Neural progenitor cell (in vitro differentiated cells): ENCODE measurements at places on chromosomes 12 and 14.

- peaks cover 6% of the 10 kb centered on the region for H3K4me1 ChIP-seq
- no peak overlapping the region for H3K27ac ChIP-seq
- no peak for DNase-seq
- no peak overlapping the region for H3K4me3 ChIP-seq
- H3K27me3 ChIP-seq = no peaks in the 10 kb centered on the region
Observed at GRCh38 chr14:82757776-82758175, 1224.1 kb upstream of the SEL1L start.

DNA sequence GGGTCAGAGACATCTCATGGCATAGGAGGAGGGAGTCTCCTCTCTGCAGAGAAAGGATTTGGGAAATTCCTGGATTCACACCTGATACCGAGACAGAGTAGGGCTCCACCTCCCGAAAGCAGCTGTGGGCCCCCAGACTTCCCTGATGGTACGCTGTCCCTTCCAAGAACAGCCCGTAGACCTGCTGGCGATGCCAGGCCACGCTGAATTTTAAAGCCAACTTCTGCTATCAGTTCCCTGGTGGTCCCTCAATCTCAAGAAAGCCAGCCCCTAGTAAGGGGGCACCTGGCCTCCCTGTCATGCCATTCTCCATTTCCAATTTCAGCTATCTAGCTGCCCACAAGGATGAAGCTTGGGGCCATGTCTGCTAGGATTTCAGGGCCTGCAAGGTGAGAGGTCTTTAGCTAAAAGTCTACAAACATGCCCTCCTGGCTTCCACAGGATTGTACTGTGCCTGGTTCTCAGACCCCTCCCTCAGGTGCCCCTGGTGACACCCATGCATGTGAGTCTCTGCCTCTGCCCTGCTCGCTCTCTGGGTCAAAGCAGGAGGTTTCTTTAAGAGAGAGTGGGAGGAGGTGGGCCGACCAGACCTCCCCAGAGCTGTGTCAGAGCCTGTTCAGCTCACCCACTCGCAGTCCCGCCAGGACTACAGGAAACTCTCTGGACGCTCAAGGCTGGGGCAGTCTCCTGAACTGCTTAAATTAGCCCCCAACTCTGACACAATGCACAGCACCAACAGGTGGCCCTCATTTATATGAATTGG is 30.5 kb downstream of the ANO2 start:
- no peaks in the 10 kb centered on the region for H3K27me3 ChIP-seq
- no peak overlapping the region for H3K27ac ChIP-seq
- DNase-seq = no peak
- no peaks in the 10 kb centered on the region for H3K36me3 ChIP-seq

- H3K27ac ChIP-seq = no peak overlapping the region
- peaks cover 10% of the 10 kb centered on the region for H3K4me1 ChIP-seq
- peak; percentile 45 for DNase-seq
- no peaks in the 10 kb centered on the region for H3K36me3 ChIP-seq
Observed at GRCh38 chr12:57631566-57632072, 1.4 kb downstream of the B4GALNT1 start.

GRCh38 chr12:47886510-47887240 is 18.1 kb downstream of the VDR start:
- H3K36me3 ChIP-seq = no peaks in the 10 kb centered on the region
- no peak overlapping the region for H3K27ac ChIP-seq
- H3K4me1 ChIP-seq = peaks cover 8% of the 10 kb centered on the region
- H3K27me3 ChIP-seq = no peaks in the 10 kb centered on the region
- H3K4me3 ChIP-seq = no peak overlapping the region

DNA sequence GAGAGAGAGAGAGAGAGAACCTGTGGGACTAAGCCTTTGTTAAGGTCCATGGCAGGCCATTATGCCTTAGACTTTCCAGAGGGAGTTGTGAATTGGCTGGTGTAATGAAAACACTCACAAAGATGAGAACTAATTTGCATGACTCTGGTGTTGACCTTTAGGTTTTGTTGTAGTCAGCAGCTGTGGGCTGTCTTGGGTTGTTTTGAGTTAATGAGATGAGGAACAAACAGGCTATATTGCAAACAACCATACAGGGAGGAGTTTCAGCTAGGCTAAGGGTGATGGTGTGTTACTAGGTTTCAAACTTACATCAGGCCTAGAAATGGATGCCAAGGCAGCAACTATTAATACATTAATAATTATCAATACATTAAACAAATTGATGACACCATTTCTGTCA is 26.3 kb downstream of the ATXN7L3B start:
- no peak overlapping the region for H3K4me3 ChIP-seq
- no peak for DNase-seq
- no peaks in the 10 kb centered on the region for H3K36me3 ChIP-seq
- H3K27me3 ChIP-seq = no peaks in the 10 kb centered on the region
- H3K27ac ChIP-seq = no peak overlapping the region

- no peaks in the 10 kb centered on the region for H3K27me3 ChIP-seq
- H3K4me1 ChIP-seq = no peaks in the 10 kb centered on the region
- H3K27ac ChIP-seq = no peak overlapping the region
- DNase-seq = no peak
- H3K4me3 ChIP-seq = no peak overlapping the region
Observed at GRCh38 chr14:98328496-98328895, 943.5 kb downstream of the BCL11B start.

DNA sequence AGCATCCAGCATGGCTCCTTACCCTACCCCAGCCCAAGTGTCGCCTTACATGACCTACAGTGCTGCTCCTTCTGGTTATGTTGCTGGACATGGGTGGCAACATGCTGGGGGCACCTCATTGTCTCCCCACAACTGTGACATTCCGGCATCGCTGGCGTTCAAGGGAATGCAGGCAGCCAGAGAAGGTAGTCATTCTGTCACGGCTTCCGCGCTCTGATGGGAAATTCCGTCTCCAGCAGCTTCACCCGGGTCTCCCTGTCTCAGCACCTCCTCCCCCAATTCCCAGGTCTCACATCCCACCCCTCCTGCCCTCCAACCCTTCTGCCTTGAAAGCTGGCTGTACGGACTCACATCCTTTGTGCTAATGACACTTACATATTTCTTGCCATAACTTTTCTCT is 14.6 kb downstream of the PAX9 start:
- H3K27ac ChIP-seq = no peak overlapping the region
- H3K27me3 ChIP-seq = peaks cover 67% of the 10 kb centered on the region
- H3K36me3 ChIP-seq = no peaks in the 10 kb centered on the region

GRCh38 chr12:113237748-113238147 is 16.5 kb downstream of the TPCN1 start:
- H3K36me3 ChIP-seq = no peaks in the 10 kb centered on the region
- H3K27ac ChIP-seq = no peak overlapping the region
- no peak for DNase-seq
- no peak overlapping the region for H3K4me3 ChIP-seq
- H3K27me3 ChIP-seq = no peaks in the 10 kb centered on the region
- H3K4me1 ChIP-seq = peaks cover 8% of the 10 kb centered on the region

GRCh38 chr14:100582496-100583165 is 4.6 kb downstream of the BEGAIN start:
- peaks cover 21% of the 10 kb centered on the region for H3K27me3 ChIP-seq
- no peak for DNase-seq
- H3K27ac ChIP-seq = no peak overlapping the region
- no peak overlapping the region for H3K4me3 ChIP-seq
- no peaks in the 10 kb centered on the region for H3K36me3 ChIP-seq

GRCh38 chr14:23862513-23862912 is 91.1 kb upstream of the DHRS4 start:
- no peak overlapping the region for H3K27ac ChIP-seq
- no peaks in the 10 kb centered on the region for H3K4me1 ChIP-seq
- H3K36me3 ChIP-seq = no peaks in the 10 kb centered on the region
- no peak for DNase-seq
- H3K4me3 ChIP-seq = no peak overlapping the region

DNA sequence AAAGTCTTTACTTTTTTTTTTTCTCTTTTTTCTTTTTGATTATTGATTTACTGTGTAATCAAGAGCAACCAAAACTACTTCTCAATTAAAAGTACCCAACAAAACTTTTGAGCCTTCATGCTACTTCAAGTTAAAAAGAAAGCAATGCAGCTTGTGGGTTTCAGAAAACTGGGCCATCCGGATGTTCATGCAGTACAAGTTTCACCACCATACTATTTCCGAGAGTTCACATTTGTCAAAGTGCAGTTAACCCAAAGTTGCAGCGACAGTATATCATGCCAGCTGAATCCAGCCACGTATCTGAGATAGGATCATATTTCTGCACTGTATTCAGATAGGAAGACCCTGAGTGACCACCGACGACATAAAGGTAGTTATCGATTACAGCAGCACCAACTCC is 33.0 kb downstream of the KLHL28 start:
- no peak for DNase-seq
- no peaks in the 10 kb centered on the region for H3K27me3 ChIP-seq
- peaks cover 4% of the 10 kb centered on the region for H3K36me3 ChIP-seq
- no peak overlapping the region for H3K27ac ChIP-seq

GRCh38 chr12:108948367-108948766 is 68.5 kb downstream of the DAO start:
- no peak overlapping the region for H3K4me3 ChIP-seq
- no peak overlapping the region for H3K27ac ChIP-seq
- H3K27me3 ChIP-seq = no peaks in the 10 kb centered on the region
- no peak for DNase-seq
- no peaks in the 10 kb centered on the region for H3K36me3 ChIP-seq

DNA sequence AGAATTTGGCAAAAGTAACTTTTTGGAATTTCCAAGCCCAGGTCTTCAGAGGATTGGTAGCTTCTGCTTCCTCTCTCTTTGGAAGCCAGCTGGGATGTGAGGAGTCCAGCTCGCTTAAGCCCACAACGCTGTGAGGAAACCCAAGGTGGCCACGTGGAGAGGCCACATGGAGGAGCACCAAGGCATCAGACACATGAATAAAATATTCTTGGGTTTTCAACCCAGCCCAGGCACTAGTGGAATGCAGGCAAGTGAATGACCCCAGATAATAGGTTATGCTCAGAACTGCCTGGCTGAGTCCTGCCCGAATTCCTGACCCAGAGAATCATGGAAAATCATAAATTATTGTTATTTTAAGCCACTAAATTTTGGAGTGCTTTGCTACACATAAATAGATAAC is 119.7 kb upstream of the PARP11 start:
- no peaks in the 10 kb centered on the region for H3K27me3 ChIP-seq
- H3K4me3 ChIP-seq = no peak overlapping the region
- no peak for DNase-seq
- no peak overlapping the region for H3K27ac ChIP-seq

DNA sequence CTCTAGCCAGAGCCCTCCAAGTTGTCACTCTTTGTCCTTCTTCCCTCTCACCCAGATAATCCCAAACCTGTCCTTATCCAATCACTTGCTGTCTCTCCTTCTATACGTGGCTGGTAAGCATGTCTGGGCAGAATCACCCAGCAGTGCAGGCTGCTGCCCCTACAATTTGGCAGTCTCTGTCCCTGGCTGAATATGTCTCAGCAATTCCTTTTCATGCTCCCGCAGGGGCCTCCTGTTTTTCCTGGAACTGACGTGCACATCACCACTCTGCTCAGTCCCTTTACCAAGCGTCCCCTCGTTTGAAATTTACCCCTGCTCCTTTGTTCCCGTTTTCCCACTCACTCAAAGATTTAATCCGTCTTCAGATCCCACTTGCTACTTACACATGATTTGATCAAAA is 80.0 kb downstream of the ST8SIA1 start:
- H3K27me3 ChIP-seq = no peaks in the 10 kb centered on the region
- H3K4me3 ChIP-seq = no peak overlapping the region
- no peak for DNase-seq
- H3K36me3 ChIP-seq = no peaks in the 10 kb centered on the region

DNA sequence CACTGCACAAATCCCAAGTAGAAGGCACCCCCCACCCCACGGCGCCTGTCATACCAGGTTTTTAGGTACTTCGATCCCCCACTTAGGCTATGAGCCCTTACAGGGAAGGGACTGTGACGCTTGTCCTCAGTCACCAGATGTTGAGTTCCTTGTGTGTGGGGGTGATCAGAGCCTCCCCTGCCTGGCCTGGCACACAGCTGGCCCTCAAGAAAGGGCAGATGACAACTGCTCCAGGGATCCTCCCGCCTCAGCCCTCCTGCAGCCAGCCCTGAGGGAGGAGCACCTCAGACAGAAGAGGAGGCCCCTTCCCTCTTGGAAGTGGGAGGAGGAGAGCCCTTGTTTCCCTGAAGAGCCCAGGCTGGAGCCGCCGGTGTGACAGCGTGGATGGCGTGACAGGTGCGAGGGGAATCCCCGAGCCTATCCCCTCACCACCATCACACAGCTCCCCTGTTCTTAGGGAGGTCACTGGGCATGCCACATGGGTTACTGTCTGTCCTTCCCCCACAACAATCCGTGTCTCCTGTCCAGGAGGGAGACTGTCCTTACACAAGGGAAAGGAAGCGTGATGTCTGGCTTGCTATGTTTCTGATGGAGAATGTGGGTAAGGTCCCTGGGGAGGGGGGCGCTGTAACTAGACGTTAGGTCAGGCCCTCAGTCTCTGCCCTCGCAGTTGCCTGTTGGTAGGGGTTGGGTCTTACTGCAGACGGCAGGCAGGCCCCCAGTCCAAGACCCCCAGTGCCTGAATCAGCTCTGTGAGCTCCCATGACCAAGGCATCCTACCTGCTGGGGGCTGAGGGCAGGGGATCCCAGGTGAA is 31.4 kb downstream of the P2RX4 start:
- H3K4me1 ChIP-seq = peaks cover 32% of the 10 kb centered on the region
- no peaks in the 10 kb centered on the region for H3K27me3 ChIP-seq
- DNase-seq = no peak
- no peak overlapping the region for H3K27ac ChIP-seq

DNA sequence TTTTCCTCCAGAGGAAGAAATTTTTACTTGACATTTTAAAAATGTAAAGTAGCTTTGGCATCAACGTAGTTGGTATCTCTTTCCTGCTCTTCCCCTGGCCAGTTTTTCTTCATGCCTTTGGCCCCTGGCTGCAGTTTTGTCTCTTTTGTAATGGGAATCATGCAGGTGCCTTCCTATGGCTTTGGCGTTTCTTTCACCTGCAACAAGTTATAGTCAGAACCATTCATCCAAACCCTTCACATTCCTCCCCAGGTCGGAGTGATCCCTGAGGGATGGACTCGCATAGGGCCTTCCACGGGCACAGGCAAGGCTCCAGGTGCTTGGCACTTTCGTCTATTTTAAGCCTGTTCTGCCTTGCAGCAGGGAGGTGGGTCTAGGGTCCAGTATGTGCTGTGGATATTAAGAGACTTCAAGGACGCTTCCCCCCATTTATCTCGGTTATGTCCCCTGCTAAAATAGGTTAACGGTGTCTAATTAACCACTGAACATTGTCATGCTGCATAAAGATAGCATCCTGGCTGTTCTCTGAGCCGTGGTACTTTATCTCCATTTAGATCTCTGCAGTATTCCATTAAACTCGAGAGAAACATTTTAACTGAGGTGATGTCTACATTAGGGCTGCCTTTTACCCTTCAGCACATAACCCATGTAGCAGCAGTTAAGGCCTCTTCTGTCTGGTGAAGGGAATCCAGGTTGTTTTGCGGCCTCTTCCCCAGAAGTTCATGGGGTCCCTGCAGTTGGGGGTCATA is 66.3 kb downstream of the IFT43 start:
- no peaks in the 10 kb centered on the region for H3K36me3 ChIP-seq
- H3K4me1 ChIP-seq = no peaks in the 10 kb centered on the region
- no peak overlapping the region for H3K27ac ChIP-seq
- no peak overlapping the region for H3K4me3 ChIP-seq
